ENCODE measurements at places on chromosomes 6 and 20.

DNA sequence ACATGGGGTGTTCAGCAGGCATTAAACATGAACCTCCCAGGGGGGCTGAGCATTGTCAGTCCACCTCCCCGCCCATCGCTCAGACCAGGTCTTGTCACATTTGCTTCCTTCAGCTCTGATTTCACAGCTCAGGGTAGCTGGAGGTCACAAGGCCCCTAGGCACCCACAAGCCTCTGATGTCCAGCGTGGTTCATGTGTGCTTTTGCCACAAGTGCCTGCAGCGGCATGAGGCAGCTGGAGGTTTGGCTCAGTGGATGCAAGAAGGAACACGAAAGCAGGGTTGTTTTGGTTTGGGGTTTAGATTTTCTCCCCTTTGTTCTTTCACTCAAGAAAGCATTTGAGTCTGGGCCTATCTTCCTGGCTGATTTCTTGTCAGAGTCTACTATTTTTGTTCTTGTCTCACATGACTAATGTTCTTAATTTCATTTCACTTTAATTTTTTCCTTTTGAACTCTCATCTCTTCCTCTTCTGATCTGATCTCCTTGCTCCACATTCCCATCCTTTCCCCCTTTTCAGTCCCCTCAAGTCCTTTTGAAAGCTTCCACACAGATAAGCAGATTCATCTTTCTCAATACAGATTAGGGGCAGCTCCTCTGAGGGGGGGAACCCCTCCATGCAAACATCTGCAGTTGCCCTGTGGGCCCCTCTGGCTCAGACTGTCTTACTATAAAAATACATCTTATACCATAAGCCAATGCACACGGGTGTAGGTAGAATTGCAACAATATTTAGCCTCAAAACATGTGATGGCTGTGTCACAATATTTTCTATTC, 68.1 kb upstream of the CEP85L start:
- no peak for DNase-seq

DNA sequence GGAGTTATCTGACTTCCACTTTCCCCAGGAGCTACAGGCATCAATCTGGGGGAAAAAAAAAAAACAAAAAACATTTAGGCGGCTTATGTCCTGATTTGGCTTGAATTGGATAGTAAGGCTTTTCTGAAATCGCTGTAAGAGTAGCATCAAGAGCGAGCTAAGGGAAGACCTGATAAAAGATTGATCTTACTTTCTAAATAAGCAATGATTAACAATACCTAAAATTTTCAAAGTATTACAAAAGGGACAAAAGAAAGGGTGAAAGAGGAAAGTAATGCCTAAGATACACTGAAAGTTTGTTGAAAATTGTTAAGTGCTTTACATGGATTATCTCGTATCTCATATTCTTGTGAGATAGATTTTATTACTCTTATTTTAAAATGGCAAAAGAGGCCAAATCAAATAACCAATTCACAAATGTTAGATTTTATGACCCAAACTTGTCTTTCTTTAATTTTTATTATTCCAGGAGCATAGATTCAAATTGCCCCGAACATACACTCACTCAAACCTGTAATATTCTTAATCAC, 106.4 kb upstream of the PRSS16 start:
- DNase-seq, result no peak

GRCh38 chr20:21323640-21324039, 20.5 kb downstream of the XRN2 start:
- DNase-seq, result no peak

DNA sequence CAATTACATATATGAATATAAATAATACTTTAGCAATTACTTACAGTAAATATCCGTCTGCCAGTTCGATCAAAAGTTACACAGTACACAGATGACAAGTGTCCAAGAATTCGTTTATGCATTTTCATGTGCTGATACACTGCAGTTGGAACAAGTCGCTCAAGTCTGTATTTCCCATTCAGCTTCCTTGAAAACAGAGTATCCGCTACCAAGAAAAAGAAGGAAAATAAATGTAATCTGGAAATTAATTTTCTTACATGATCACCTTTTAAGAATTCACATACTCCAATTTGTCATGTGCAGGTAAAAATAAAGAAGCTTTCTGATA, 35.3 kb downstream of the PHIP start:
- no peak for DNase-seq

GRCh38 chr20:51259455-51259854, 236.5 kb upstream of the KCNG1 start:
- DNase-seq, result no peak

Measured in CMK (cell line).